ENCODE measurements at places on chromosomes 16 and 17.

GRCh38 chr16:16857012-16857411 is 478.1 kb downstream of the NPIPA7 start:
- DNase-seq, result no peak
- H3K27ac ChIP-seq, result no peak overlapping the region
- H3K4me1 ChIP-seq, result no peaks in the 10 kb centered on the region
- H3K4me3 ChIP-seq, result no peak overlapping the region

- no peaks in the 10 kb centered on the region for H3K27me3 ChIP-seq
- H3K4me1 ChIP-seq, result no peaks in the 10 kb centered on the region
- H3K4me3 ChIP-seq, result no peak overlapping the region
Measured at GRCh38 chr16:82641336-82641984, 14.7 kb downstream of the CDH13 start.

DNA sequence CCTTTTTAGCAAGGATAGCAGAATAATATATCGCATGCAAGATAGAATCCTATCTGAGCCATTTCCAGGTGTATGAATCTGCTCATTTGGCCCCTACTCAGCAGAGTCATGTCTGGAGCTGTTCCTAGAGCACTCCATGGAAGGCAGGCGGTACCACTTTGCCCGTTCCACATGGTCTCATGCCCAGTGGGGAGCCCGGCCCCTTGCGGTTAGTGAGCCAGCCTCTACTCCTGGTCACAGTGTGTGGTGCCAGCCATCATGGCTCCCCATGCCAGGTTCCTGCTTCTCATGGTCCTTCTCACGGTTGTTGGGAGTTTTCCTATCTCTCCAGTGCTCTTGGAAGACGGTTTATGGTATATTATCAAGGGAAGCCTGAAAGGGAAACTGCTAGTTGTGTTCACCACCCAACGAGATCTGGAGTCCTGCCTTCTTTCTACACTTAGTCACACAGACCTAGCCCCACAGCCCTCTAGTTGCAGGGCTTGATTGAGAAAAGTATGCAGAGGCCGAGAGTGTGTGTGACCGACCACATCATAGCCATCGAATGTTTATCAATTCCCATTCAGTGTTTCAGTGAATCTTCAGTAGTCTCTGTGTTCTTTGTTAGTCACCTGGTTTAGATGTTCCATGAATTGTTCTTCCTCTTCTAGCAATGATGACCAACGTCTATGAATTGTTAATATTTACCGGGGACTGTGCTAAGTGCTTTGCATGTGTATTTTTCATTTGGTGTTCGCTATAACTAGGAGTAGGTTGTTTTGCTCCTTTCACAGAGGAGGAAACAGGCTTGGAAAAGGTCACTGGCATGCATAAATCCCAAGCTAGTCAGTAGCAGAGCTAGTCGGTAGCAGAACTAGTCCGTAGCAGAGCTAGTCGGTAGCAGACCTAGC is 9.6 kb downstream of the JPT2 start:
- no peak for DNase-seq
- no peak overlapping the region for H3K27ac ChIP-seq

DNA sequence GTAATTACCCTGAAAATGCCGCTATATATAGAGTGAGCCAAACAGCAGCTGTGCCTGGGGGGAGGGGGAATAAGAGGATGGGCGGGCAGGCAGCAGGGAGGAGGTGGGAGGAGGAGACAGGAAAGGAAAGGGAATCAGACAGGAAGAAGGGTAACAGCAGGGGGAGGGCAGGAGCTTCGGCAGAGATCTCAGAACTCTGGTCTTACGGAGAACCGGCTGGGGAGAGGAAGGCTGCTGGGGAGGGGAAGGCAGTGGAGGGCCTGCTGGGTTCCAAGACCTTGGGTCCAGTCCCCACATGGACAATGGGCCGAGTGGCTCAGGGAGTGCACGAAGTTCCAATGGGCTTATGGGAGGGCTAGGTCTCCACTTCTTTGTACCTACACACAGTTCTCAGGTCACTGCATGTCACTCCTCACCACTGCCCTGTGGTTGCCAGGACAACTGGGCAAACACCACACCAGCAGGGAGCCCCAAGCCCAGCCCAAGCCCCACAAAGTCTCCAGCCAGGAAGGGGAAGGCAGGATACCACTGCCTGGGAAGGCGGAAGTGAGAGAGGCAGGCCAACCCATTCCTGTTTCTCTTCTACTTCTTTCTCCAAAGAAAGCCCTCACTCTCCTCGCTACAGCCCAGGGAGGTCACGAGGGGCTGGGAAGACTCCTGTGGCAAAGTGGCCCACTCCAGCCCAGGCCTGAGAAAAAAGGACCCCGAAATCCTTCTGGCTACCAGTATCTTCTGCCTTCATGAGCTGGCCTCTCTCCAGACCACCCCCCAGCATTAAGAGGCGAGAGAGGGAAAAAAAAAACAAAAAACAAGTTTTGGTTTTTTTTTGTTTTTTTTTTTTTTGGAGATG is 25.3 kb downstream of the G6PC3 start:
- no peak for DNase-seq
- no peaks in the 10 kb centered on the region for H3K36me3 ChIP-seq
- peaks cover 8% of the 10 kb centered on the region for H3K4me1 ChIP-seq
- no peak overlapping the region for H3K4me3 ChIP-seq
- no peaks in the 10 kb centered on the region for H3K27me3 ChIP-seq

- H3K4me3 ChIP-seq, result peak within 1 kb of the TSS; percentile 34
- no peak within 1 kb of the TSS for H3K27ac ChIP-seq
- peak; percentile 50 for DNase-seq
Measured at GRCh38 chr17:49575679-49576087, at the start of gene NXPH3. TSS of gene NXPH3 (plus strand) at chr17:49575871. CDS start at chr17:49576220, 349 bp downstream.

Measured in CD8-positive, alpha-beta memory T cell (primary cell).